ENCODE measurements at places on chromosomes 5 and 9.

GRCh38 chr5:41240985-41241384, 27.7 kb upstream of the C6 start:
- no peak for DNase-seq
- H3K27me3 ChIP-seq = no peaks in the 10 kb centered on the region
- no peak overlapping the region for H3K4me3 ChIP-seq
- no peaks in the 10 kb centered on the region for H3K4me1 ChIP-seq
- no peak overlapping the region for H3K27ac ChIP-seq

GRCh38 chr5:125554355-125554754, 807.9 kb upstream of the ZNF608 start:
- H3K36me3 ChIP-seq = no peaks in the 10 kb centered on the region
- H3K27me3 ChIP-seq = no peaks in the 10 kb centered on the region
- no peak overlapping the region for H3K4me3 ChIP-seq
- peaks cover 8% of the 10 kb centered on the region for H3K4me1 ChIP-seq
- H3K27ac ChIP-seq = no peak overlapping the region

GRCh38 chr9:74887981-74888370, 255 bp upstream of the TRPM6 start:
- H3K4me1 ChIP-seq = no peaks in the 10 kb centered on the region
- H3K36me3 ChIP-seq = no peaks in the 10 kb centered on the region

GRCh38 chr5:33379757-33380156, 61.0 kb upstream of the TARS1 start:
- H3K4me1 ChIP-seq = no peaks in the 10 kb centered on the region
- H3K4me3 ChIP-seq = no peak overlapping the region
- H3K36me3 ChIP-seq = no peaks in the 10 kb centered on the region
- no peaks in the 10 kb centered on the region for H3K27me3 ChIP-seq
- no peak for DNase-seq

- no peak overlapping the region for H3K27ac ChIP-seq
- H3K27me3 ChIP-seq = no peaks in the 10 kb centered on the region
- H3K36me3 ChIP-seq = no peaks in the 10 kb centered on the region
- no peak for DNase-seq
Observed at GRCh38 chr5:12323637-12324229, 419.5 kb upstream of the CTNND2 start.

- H3K27me3 ChIP-seq = peaks cover 12% of the 10 kb centered on the region
- H3K4me1 ChIP-seq = peaks cover 14% of the 10 kb centered on the region
- H3K27ac ChIP-seq = no peak overlapping the region
- no peaks in the 10 kb centered on the region for H3K36me3 ChIP-seq
- DNase-seq = no peak
Observed at GRCh38 chr9:126615791-126616447, 2.2 kb downstream of the LMX1B start.

- DNase-seq = no peak
- H3K27ac ChIP-seq = no peak overlapping the region
- no peaks in the 10 kb centered on the region for H3K4me1 ChIP-seq
- H3K4me3 ChIP-seq = no peak overlapping the region
- H3K36me3 ChIP-seq = no peaks in the 10 kb centered on the region
Observed at GRCh38 chr5:93192087-93192486, 388.9 kb downstream of the NR2F1-AS1 start.

GRCh38 chr5:37715992-37716391, 123.8 kb downstream of the GDNF start:
- no peaks in the 10 kb centered on the region for H3K36me3 ChIP-seq
- H3K27ac ChIP-seq = no peak overlapping the region
- DNase-seq = no peak

DNA sequence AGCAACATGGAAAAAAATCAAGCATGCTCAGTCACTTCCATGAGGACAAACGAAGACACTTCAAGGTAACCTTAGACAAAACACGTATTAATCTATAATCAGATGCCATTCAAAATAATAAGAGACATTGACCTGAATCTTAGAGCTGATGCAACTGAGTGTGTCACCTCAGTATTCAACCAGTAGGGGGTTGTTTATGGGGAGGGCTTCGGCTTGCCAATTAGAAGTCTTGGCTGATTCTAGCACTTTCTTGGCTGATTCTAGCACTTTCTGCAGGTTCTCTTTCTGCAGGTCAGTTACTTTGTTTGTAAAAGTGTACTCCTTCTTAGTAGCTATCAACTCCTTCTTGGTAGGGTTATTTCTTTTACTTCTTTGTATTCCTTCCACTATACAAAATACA, 317.6 kb downstream of the ENC1 start:
- no peak overlapping the region for H3K4me3 ChIP-seq
- no peak for DNase-seq
- H3K4me1 ChIP-seq = peaks cover 2% of the 10 kb centered on the region
- no peaks in the 10 kb centered on the region for H3K27me3 ChIP-seq
- H3K27ac ChIP-seq = no peak overlapping the region

DNA sequence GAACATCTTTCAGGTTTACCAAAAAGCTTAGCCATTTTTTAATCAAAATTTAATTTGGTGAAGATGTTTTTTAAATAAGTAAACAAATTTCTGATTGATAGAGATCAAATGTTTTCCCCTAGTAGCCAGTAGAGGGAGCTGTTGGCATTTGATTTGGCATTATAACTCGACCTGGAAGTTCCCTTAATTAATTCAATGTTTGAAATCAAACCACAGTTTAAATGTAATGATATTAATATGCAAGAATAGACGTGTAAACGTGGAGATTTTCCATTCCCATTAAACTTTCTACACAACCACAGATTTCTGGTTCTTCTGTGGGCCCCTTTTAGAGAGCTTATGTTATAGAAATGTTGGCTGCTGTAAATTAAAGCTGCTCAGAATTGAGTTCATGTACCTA, 148.1 kb upstream of the MPDZ start:
- DNase-seq = no peak
- H3K4me1 ChIP-seq = peaks cover 7% of the 10 kb centered on the region
- no peak overlapping the region for H3K4me3 ChIP-seq
- no peaks in the 10 kb centered on the region for H3K36me3 ChIP-seq
- H3K27me3 ChIP-seq = no peaks in the 10 kb centered on the region

- no peak overlapping the region for H3K27ac ChIP-seq
- no peaks in the 10 kb centered on the region for H3K36me3 ChIP-seq
- peak overlapping the region; percentile 54 for H3K4me3 ChIP-seq
- no peak for DNase-seq
Observed at GRCh38 chr5:135833961-135834638, 363 bp upstream of the SLC25A48 start.

DNA sequence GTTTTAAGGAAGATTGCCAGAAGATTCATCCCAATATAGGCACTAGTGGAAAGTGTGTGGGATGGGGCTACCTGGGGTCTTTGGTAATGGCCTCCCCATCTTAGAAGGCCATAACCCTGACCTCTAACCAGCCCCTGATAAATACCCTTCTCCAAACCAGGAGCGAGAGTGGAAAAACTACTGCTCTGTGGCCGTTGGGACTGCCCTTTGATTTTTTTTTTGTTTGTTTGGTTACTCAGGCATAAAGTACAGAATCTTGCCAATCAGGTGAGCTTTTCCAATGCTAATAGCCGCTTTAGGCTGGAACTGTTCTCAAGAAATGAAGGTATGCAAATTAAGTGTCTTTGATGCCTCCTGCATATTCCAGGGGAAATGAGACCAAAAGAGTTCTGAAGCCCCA, 153.7 kb downstream of the ADAMTS12 start:
- no peaks in the 10 kb centered on the region for H3K4me1 ChIP-seq
- H3K27me3 ChIP-seq = no peaks in the 10 kb centered on the region
- no peak overlapping the region for H3K4me3 ChIP-seq
- no peaks in the 10 kb centered on the region for H3K36me3 ChIP-seq
- no peak for DNase-seq

GRCh38 chr5:175464074-175464941, 14.1 kb upstream of the SFXN1 start:
- H3K27ac ChIP-seq = no peak overlapping the region
- no peaks in the 10 kb centered on the region for H3K27me3 ChIP-seq
- no peak for DNase-seq
- H3K4me1 ChIP-seq = no peaks in the 10 kb centered on the region
- no peak overlapping the region for H3K4me3 ChIP-seq

GRCh38 chr5:10320793-10321192, 13.1 kb upstream of the CMBL start:
- H3K4me3 ChIP-seq = no peak overlapping the region
- no peak overlapping the region for H3K27ac ChIP-seq
- no peaks in the 10 kb centered on the region for H3K36me3 ChIP-seq
- DNase-seq = no peak
- no peaks in the 10 kb centered on the region for H3K27me3 ChIP-seq

DNA sequence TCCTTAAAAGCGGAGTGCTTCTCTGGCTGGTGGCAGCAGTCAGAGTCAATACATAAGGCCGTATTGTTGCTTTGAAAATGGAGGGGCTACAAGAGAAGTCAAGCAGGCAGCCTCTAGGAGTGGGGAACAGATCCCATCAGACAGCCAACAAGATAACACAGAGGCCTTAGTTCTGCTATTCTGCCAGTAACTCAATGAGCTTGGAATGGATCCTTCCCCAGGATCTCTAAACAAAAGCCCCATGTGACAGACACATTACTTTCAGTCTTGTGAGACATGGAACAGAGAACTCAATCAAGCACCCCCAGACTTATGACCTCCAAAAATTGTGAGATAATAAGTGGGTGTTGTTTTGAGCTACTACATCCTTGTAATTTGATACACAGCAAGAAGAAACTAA, 158.6 kb downstream of the RFX3 start:
- H3K27me3 ChIP-seq = no peaks in the 10 kb centered on the region
- no peak overlapping the region for H3K4me3 ChIP-seq
- no peaks in the 10 kb centered on the region for H3K4me1 ChIP-seq
- no peak overlapping the region for H3K27ac ChIP-seq
- no peaks in the 10 kb centered on the region for H3K36me3 ChIP-seq

GRCh38 chr5:119862619-119863018, 233.3 kb downstream of the FAM170A start:
- no peak overlapping the region for H3K27ac ChIP-seq
- H3K36me3 ChIP-seq = no peaks in the 10 kb centered on the region
- H3K4me1 ChIP-seq = peaks cover 9% of the 10 kb centered on the region
- DNase-seq = no peak
- H3K27me3 ChIP-seq = no peaks in the 10 kb centered on the region

DNA sequence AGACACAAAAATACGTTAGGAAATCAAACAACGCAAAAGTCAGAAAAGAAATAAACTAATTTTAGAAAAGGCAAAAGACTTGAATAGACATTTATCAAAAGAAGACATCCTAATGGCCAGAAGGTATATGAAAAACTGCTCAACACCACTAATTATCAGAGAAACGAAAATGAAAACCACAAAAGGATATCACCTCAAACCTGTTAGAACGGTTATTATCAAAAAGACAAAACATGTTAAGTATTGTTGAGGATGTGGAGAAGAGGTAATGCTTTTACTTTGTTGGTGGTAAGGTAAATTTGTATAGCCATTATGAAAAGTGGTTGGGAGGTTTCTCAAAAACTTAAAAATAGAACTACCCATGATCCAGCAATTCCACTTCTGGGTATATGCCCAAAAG, 230.0 kb upstream of the RGMB start:
- H3K27me3 ChIP-seq = no peaks in the 10 kb centered on the region
- no peaks in the 10 kb centered on the region for H3K36me3 ChIP-seq
- no peaks in the 10 kb centered on the region for H3K4me1 ChIP-seq
- no peak for DNase-seq
- H3K4me3 ChIP-seq = no peak overlapping the region

DNA sequence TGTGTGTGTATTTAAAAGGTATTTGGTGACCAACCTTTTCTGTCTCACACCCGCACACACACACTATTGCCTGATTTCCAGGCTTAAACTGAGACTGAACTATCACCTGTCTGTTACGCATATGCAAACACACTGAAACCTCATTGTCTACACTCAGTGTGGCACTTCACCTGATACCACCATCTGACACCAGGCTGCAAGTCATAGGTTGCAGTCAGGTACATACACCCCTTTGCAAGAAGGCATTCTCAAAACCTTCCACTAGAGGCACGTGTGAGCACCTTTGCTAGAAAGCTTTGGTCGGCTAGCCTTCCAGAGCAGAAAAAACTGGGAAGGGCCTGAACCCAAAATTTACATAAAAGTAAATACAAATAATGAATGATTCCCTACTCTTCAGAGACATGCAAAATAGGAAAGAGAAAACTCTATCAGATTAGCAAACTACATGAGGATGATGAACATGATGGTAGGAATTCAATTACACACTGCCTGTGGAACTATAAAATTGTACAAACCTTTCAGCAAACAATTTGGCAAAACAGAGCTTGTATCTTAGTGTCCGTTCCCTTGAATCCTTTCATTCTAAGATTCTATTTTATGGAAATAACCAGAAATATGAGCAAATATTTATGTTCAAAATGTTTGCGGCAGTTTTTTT, 5.9 kb upstream of the FOXD1 start:
- H3K4me3 ChIP-seq = no peak overlapping the region
- peaks cover 19% of the 10 kb centered on the region for H3K27me3 ChIP-seq
- no peaks in the 10 kb centered on the region for H3K36me3 ChIP-seq
- H3K27ac ChIP-seq = no peak overlapping the region

DNA sequence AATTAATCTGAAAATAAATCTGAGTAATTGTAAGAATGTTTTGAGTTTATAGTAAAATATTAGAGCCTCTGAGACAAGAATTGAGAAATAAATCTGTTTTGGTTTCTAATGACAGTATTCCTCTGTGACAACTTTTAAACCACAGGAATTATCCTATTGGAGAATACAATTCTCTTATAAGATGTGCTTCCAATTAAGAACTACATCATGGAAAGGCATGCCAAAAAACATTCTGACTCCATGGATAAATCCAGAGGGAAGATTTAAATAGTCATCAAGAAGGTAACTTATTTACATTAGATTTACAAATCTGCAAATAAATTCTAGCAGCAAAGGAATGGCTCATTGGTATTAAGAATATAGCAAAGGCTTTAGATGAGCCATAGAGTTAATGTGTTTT, 178.3 kb upstream of the ACOT12 start:
- H3K4me1 ChIP-seq = peaks cover 7% of the 10 kb centered on the region
- DNase-seq = no peak
- no peaks in the 10 kb centered on the region for H3K36me3 ChIP-seq
- no peaks in the 10 kb centered on the region for H3K27me3 ChIP-seq

DNA sequence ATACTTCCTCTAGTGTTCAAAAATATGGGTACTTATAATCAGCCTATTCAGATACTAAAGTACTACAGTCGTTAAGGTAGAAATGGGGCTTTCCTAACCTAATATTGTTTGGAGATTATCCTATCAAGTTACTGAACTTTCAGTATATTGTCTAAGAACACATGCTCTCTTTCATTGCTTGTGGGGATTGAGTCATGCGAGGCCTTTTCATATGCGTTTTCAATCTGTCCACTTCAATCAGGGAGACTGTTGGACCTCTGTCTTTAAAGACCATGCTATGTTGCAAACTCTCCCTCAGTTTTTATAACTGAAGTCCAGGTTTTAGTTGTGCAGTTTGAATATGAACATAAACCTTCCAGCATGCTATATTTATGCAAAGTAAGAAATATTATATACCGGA, 15.0 kb downstream of the PRR16 start:
- no peaks in the 10 kb centered on the region for H3K36me3 ChIP-seq
- no peak overlapping the region for H3K27ac ChIP-seq
- peaks cover 8% of the 10 kb centered on the region for H3K4me1 ChIP-seq
- H3K27me3 ChIP-seq = no peaks in the 10 kb centered on the region
